ENCODE measurements at places on chromosomes 5 and 9.

DNA sequence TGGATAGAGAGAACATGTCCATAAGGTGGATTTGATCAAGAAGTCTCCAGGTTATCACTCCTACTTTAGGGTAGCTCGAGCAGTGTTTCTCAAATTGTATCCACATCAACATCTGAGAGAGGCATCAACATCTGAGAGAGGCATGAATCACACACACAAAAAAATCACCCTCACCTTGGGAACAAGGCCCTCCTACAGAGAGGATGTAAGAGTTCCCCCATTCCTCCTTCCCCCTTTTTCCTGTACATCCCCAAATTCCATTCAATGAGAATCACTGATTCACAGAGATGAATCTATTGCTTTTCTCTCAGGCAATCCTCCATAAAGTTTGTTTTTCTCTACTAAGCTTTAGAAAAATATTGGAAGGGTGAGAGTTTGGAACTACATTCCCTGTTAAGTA is 233.4 kb upstream of the CDH6 start:
- DNase-seq, result no peak

DNA sequence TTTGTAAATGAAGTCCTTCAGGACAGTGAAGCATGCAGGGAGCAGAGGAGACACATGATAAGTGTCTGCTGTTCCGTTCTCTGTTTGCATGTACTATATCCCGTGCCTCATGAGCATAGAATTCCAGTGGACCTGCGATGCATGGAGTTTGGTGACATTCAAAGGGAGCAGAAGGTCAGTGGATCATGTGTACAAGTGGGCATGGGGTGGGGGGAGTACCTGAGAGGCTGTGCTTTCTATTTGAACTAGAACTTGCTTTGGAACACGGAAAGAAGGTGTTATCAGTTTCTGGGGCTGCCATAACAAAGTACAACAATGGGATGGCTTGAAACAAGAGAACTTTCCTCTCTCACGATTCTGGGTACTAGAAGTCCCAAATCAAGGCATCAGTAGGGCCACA is 5.1 kb upstream of the CCNJL start:
- no peak for DNase-seq

DNA sequence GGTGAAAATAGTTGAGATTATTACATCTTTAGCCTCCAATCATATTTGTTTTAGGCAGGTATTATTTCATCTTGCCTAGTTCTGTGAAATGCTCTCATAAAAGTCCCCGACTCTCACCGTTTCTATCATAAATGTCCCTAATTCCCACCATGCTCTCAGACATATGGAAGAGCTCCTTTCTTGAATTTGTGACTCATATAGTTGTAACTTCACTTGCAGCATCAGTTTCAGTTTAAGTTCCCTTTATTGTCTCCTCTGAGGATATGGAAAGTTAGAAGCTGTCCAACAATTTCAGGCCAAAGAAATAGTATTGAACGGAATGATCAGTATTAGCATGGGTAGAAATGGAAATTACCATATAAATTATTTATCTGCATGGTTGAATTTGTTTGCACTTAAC is 187.5 kb upstream of the NR4A3 start:
- no peak for DNase-seq

DNA sequence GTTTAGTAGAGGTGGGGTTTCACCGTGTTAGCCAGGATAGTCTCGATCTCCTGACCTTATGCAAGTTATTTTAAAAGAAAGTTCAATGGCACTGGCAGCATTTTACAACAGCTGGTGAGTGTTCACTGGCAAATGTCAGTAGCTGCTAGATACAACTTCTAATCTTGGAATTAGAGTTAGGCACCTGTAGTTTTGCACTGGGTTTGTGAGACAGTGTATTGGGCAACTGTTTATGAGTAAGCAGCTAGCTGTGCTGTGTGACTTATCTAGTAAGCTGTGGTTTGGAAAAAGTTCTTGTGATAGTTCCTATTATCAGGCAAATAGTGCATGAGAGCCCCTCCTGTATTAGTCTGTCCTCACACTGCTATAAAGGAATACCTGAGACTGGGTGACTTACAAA is 61.5 kb downstream of the UBE2QL1 start:
- no peak for DNase-seq

- DNase-seq, result no peak
These were observed 41.3 kb downstream of the UGCG start for GRCh38 chr9:111937781-111938426.

GRCh38 chr5:154205441-154206117 is 15.0 kb downstream of the GALNT10 start:
- no peak for DNase-seq

DNA sequence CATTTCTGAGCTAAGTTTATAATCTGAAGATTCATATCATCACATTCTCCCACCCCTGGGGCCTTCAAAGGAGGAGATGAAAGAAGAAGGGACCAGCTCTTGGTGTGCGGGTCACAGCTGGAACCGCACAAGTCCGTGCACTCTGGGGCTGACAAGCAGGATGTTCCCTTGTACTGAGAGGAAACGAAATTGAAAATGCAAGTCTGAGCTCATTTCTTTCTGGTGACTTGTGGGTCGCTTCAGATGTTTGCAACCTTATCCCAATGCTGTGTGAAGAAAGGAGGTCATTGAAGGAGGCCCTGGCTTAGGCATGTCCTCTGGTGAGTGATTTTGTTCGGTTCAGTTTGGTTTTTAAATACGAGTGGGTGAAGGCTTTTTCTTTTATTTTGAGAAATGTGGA is 59.6 kb downstream of the C9orf152 start:
- no peak for DNase-seq

- DNase-seq, result no peak
These were observed 30.7 kb downstream of the DNM1 start for GRCh38 chr9:128233817-128234406.

- no peak for DNase-seq
These were observed 161.0 kb downstream of the PBX3 start for GRCh38 chr9:125908136-125908535.

DNA sequence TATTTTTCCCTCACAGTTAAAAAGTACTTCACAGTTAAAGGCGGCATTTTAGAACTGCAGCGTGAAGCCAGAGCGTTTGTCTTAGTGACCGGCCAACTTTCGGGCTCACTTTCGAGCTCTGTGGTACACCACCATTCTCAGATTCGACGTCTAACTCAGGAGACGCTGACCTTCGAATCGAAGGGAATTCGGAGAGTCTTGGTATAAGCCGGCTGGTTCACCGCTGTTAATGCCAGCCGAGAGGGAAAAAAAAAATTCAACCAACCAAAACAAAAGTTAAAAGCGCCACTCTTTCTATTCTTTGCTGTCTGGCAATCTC is 544 bp upstream of the SNX24 start:
- DNase-seq, result peak; percentile 32

DNA sequence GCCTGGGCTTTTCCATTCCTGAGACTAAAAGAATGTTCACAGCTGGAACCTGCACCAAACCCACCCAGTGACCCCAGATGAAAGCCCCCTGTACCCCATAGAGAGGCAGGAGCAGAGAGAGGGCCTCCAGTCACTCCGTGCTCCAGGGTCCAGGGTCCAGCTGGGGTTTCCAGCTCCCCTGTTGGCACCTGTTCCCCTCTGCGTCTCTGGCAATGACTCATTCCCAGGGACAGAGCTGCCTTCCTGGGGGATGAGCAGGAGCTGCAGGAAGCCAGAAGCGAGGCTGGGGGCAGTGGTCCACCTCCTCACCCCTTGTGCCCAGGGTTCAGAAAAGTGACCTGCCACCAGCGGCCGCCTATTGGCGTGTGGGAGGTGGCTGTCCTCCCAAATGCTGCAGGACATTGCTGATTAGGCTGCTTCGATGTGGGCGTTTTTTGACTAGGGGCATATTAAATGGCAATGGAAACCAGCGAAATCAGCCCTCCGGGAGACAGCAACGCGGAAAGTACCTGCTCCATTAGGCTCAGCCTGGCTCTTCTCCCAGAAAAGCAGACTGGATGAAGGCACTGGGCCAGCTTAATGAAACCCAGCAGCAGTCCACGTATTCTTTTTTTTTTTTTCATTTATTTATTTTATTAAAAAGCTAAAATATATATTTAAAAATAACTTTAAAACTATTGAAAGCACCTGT is 97.4 kb downstream of the DAP start:
- no peak for DNase-seq

GRCh38 chr9:88528080-88528790 is 6.7 kb upstream of the NXNL2 start:
- DNase-seq, result no peak

DNA sequence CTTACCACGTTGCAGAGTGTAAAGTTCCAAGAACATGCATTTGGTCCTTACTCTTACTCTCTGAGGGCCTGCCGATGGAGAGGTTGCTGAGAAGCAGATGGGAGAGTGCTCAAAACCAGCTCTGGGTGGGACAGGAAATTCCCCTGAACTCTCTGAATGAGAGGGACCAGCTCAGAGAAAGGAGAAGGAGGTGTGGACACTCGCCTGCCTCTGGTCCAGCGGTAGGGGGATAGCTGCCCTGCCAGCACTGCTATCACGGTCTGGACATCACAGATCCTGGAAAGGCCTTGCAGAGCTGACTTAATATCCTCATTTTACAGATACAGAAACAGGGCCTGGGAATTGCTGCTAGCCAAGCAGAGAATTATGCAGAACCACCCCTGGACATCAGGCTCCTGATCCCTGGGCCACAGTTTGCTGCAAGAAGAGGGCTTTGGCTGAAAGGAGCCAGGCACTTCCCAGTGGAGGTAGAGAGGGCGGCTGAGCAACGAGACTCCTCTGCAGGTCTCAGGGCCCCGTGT is 4.9 kb downstream of the TRAF1 start:
- no peak for DNase-seq

- no peak for DNase-seq
These were observed 2.7 kb downstream of the SHB start for GRCh38 chr9:38066197-38066913.

- no peak for DNase-seq
These were observed 72.8 kb downstream of the SLF1 start for GRCh38 chr5:94691291-94691690.

- DNase-seq, result no peak
These were observed 76.0 kb upstream of the TMC1 start for GRCh38 chr9:72445306-72445995.

DNA sequence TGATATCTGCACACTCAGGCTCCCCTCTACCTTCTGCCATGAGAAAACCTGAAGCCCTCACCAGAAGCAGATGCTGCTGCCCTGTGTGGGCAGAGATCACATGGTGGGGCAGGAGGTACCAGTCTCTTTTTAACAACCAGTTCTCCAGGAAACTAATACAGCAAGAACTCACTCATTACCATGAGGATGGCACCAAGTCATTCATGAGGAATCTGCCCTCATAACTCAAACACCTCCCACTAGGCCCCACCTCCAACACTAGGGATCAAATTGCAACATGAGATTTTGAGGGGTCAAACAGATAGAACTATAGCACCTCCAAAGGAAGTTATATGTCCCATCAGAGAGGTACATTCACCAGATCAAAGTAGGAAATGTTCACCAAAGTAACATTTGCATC is 136.3 kb upstream of the SHB start:
- no peak for DNase-seq

- peak; percentile 94 for DNase-seq
These were observed 31.3 kb downstream of the TMEM174 start for GRCh38 chr5:73204332-73204731.

GRCh38 chr5:137572042-137572695 is 73.0 kb upstream of the SPOCK1 start:
- DNase-seq, result no peak

GRCh38 chr5:144183254-144183889 is 12.7 kb downstream of the KCTD16 start:
- peak; percentile 61 for DNase-seq

- DNase-seq, result no peak
These were observed 10.7 kb upstream of the ZBTB34 start for GRCh38 chr9:126849591-126850225.

DNA sequence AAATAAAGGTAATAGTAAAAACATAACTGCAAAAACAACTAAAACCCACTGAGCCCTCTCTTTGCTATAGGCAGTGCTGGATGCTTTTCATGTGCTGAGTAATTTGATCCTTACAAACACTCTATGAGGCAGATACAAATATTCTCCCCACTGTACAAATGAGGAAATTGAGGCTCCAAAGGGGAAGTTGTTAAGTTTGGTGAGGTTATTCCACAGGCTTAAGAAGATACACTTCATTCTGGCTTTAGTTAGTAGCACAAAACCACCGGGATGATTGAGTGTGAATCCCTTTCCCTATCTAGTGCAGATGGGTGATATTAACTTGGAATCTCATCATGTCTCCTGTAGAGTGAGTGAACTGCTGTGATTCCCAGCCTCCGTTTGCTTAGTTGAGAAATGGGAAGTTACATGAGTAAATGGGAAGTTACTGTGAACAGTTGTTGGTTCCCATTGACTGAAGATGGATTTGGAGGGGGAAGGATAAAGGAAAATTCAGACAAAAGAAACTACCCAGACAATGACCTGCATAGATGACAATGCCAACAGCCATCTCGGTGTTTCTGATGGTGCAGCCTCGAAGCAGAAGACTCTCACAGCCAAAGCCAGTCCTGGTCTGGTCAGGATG is 208.3 kb downstream of the ATP10B start:
- no peak for DNase-seq

DNA sequence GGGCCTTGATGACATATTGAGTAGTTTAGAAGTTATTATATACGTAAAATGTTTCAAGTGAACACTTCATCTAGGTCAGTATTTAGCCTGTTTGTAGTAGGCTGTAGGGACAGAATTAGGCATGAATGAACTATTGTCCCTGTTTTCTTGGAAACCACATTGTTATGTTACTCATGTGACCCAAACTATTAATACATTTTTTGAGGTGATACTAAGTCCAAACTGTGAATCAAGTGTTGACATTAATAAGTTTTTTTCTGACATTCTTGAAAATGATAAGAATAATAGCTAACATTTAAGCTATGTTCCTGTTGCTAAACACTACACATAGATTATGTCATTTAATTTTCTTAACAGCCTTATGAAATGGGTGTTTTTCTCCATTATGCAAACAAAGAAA is 1642.7 kb upstream of the WWC1 start:
- DNase-seq, result no peak

DNA sequence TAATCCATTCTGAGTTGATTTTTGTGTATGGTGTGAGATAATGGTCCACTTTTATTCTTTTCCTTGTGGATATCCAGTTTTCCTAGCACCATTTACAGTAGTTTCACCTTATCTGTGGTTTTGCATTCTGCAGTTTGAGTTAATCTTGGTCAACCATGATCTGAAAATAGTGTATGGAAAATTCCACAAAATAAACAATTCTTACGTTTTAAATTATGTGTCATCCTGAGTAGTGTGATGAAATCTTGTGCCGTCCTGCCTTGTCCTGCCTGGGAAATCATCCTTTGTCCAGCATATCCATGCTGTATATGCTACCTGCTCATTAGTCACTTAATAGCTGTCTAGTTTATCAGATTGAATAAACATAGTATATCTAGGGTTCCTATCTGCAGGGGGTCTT is 42.1 kb downstream of the CDC42SE2 start:
- no peak for DNase-seq

DNA sequence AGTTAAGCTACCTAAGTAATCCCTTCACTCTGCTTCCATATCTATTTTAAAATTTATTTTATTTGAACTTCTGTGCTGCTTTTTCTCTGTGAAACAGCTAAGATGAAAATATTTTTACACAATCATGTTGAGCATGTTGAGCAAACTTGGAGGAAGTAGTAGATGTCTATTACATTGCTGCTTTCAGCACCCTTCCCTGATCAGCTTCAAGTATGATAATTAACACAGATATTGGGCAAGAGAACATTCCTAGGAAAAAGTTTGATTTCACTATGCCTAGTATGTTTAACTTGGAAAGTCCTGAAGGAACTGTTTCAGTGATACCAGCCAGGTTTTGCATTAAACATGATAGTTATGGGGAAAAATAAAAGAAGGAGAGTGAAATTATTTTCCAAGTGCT is 283.6 kb downstream of the ELAVL2 start:
- no peak for DNase-seq

GRCh38 chr5:175466700-175467318 is 11.6 kb upstream of the SFXN1 start:
- DNase-seq, result no peak

Data from NCI-H345 (cell line).